GM12891 (cell line): ENCODE measurements at places on chromosomes 7 and 10.

DNA sequence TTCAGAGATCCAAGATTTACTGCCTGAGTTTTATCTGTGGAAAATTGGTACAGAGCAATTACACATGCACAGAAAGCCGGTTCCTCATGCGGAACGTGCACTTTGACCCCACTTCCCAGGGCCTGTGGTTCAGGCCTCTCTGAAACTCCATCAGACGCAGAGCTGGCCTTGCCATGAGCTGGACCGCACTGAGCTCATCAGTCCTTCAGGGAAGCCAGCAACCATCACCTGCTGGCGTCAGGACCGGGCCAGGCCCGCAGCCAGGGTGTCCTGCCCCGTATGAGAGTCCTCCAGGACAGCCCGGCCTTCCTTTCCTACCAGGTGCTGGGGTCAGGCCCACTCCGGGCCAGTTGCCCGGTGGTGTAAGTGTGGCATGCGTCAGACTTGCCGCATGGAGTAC, 446.5 kb upstream of the FOXK1 start:
- no peak for DNase-seq

- no peak for DNase-seq
Measured at GRCh38 chr7:45670227-45670626, 96.1 kb downstream of the ADCY1 start.

DNA sequence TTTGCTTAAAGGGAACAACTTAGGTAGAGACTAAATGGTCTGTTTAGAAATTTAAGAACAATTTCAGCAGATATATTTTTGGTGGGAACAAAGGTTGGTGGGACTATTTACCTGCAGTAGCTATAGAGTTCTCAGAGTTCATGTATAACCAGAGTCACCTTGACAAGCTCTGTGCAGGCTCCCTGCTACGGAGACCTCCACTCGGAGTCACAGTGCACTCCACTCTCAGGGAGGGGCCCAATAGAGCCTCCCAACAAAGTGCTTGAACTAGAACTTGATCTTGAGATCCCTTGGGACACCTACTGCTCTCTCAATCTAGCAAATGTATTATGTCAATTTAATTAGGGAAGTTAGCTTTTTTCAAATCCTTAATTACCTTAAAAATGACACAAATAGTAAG, 2.3 kb downstream of the MYPN start:
- no peak for DNase-seq

DNA sequence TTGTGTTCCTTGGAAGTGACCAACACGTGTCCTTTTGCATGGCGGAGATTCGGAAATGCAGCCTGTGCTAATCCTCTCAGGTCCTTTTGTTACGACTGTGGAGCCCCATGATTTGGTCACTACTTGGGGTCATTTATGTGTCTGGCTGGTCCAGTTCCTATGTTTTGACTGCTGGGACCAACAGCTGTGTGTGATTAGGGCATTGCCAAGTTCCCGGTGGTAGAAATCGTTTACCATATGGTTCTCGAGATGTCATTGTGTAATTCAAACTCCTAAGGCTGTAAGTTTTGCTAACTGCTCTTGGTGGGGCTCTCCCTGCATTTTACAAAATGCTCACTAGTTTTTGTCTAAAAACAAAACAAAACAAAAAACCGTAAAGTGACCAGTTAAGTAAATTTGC, 62.0 kb downstream of the CCNY start:
- no peak for DNase-seq

DNA sequence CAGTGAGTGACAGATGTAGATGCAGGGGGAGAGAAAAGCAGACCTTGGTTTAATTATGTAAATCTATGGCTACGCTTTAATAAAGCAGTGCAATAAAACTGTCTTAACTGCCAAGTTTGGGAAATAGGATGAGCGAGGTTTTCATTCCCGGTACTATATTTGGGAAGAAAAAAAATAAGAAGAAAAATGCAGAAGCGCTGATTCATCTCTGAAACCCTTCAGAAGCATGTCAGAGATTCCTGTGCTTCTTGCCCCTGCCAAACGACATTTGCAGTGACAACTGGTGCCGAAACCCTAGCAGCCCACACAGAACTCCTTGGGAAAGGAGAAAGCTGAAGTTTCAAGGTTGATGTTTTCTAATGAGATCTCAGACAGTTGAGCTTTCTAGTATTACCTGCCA, 380.7 kb downstream of the REEP3 start:
- DNase-seq, result no peak

GRCh38 chr7:128859232-128860157, 3.2 kb upstream of the ATP6V1F start:
- no peak for DNase-seq

- no peak for DNase-seq
Measured at GRCh38 chr7:150330211-150330885, 7.0 kb upstream of the ACTR3C start.

DNA sequence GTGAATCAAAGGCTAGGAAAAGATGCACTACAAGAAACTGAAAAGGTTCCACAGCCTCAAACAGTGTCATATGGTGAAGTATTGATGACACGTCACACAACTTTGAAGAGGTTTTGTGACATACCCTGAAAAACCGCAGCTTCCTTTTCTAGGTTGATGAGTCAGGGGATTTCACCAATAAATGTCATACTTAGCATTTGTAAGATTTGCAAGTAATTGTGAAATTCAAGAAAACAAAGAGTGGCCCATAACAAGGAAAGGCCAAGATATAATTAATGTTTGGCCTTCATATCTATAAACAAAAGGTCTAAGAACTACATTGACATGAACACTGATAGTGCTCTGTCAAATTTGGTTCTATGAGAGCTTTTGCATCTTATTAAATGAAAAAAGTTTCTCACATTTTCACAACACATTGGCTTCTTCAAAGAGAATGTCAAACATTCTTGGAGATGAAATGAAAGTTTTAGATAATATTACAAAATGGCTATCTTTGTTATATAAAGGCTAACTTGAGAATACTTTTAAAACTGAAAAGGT, 62.0 kb upstream of the NAMPT start:
- DNase-seq, result no peak

DNA sequence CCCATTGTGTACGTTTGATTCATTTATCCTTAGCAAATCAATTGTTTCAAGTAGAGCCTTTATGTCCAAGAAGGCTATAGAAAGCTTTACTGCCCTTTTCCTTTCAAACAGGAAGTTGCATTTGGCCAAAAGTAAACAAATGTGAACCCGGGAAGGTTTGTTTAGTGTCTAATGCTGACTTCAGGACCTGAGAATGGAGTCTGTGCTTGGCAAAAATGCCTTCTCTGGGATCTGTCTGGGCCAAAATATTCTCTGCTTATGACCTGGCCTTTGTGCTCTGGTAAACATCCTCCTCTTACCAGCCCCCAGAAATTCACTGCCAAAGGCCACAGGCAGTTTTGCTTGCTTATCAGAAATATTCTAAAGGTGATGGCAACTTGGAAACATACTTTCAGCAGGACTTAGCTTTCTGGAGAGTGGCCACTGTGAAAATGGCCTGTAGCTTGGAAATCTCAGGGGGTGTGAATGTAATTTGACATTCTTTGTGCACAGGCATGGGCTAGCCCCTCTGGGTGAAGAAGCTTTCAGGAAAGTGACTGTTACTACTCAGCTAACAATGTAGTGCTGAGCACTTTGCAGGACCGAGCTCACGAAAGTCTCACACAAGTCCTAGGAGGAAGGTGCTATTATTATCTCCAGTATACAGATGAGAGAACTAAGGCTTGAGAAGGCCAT, 199.5 kb downstream of the PTEN start:
- no peak for DNase-seq

GRCh38 chr10:86536294-86536861, 14.8 kb upstream of the WAPL start:
- peak; percentile 44 for DNase-seq

DNA sequence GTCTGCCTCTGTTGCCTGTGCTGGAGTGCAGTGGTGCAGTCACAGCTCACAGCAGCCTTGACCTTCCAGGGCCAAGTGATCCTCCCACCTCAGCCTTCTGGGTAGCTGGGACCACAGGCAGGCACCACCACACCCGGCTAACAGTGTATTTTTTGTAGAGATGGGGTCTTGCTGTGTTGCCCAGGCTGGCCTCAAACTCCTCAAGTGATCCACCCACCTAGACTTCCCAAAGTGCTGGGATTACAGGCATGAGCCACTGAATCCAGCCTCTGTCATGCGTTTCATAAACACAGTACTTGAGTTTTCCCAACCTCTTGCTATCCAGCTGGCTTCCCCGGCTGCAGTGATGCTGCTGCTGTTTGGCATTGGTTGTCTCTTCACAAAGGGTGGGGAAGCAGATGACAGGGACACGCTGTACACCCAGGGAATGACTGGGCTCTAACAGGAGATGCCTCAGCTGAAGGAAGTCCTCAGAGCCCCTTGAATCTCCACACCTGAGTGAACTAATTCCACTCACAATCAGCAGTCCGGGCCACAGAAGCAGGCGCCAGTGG, 191.5 kb downstream of the DIP2C start:
- no peak for DNase-seq

GRCh38 chr10:18960466-18961079, 88.0 kb upstream of the MALRD1 start:
- no peak for DNase-seq

DNA sequence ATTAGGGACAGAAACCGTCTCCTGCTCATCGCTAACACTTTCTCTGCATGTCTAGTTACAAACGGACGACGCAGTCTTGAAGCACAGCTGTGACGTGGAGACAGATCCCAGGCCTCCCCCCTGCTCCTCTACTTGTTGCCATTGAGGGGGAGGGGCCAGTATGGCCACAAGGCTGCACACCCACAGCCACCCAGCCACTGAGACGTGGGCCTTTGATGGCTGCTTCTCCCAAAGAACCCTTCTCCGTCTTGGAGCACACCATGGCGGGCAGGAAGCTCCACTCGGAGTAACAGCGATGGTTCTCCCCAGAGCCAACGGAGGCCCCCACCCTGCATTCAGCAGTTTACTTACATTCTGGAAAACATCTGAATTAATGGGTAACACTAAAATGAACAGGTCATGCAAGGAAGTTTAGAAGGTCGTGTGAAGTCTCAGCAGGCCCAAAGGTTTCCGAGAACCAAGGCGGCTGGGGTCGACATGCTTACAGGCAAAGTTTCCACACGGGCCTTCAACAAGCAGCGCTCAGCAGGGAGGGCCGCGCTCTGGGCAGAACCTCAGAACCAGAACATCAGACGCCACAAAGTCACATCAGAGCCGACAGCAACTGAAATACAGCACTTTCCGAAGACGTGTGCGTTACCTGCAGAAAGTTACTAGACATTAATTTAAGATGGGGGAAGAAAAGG, 169.6 kb downstream of the DIP2C start:
- DNase-seq, result no peak

DNA sequence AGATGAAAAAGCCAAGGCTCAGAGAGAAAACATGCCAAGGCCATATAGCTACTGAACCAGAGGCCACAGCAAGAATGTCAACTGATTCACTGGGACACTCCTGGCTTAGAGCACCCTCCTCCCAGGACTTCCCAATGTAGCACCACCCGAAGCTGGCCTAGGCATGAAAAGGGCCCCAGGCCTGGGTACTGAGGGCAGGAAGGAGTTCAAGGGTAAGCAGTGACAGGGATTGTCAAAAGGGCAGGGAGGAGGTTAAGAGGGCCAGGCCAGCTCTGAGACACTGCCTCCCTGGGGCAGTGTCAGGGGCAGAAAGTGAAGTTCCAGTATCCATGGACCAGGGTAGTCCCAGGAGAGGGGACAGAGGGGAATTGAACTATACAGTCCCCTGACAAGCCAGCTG, 57.8 kb downstream of the FRMPD2 start:
- no peak for DNase-seq

DNA sequence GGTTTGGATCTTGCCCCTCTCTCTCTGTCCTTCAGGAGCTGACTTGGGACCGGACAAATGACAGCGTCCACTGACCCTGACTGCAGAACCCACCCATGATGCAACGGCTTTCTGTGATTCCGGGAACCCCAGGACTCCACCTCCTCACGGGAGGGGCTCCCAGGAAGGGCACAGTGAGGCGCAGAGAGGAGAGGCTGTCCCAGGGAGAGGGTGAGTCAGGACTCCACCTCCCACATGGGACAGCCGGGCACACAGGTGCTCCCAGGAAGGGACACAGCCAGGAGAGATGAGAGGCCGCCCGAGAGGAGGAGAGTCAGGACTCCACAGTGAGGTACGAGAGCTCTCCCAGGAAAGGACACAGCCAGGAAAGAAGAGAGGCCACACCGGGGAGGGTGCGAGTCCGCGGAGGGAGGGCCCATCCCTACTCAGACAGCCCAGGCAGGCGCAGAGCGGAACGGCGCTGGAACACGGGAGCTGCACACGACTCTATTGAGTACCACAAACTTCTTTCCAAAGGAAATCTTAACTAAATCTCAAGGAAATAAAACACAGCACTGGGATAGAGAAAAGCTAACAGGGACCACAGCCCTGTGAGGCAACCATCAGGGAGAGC, 162.5 kb downstream of the MAD1L1 start:
- DNase-seq, result no peak

DNA sequence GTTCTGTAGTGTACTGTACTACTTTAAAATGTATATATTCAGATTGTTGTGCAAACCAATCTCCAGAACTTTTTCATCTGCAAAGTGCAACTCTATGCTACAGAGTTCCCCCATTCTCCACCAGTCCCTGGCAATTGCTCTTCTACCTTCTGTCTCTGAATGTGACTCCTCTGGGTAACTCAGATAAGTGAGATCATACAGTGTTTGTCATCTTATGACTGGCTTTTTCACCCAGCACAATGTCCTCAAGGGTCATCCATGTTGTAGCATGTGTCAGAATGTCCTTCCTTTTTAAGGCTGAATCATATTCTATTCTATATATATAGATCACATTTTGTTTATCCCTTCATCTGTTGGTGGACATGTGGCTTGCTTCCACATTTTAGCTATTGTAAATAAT, 10.8 kb downstream of the SLIT1 start:
- DNase-seq, result no peak

DNA sequence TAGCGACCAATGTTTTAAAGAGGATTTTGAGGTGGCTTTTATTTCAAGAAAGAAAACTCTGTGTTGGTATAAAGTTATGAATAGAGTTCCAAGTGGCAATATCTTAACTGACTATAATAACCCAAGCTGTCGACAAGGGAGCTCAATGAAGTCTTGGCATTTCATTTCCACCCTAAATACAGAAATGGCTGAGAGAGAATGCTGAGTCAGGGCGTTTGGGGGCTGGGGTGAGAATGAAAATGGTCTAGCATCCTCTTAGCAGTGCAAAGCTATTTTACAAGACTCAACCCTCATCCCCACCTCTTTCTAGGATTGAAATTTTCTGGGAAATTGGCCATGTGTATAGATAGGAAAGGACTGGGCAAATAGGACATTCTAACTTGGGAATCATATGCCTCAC, 759.1 kb downstream of the KCNMA1 start:
- DNase-seq, result no peak

GRCh38 chr7:50556247-50556991, 8.8 kb downstream of the DDC start:
- no peak for DNase-seq

DNA sequence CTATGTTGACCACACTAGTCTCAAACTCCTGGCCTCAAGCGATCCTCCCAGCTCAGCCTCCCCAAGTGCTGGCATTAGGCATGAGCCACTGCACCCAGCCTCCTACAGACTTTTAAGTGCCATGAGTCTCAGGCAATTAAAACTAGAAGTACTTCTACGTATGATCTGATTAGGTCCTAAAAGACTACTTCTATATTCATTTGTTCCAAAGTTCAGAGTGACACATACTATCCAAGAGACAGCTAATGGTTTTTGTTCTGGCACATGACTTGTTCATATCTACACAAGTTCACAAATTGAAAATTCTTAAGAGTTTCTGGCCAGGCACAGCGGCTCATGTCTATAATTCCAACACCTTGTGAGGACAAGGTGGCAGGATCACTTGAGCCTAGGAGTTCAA, 11.7 kb downstream of the ARHGAP19 start:
- no peak for DNase-seq

GRCh38 chr10:110522365-110522988, 24.8 kb downstream of the DUSP5 start:
- DNase-seq, result no peak

- no peak for DNase-seq
Measured at GRCh38 chr10:127372361-127372760, 176.0 kb upstream of the INSYN2A start.
